ENCODE measurements at places on chromosomes 3 and 15. TPM values are rescaled to one million over a fixed set of nuclear protein-coding genes. Genes with fewer than 3 reads are reported as not detected.

LIPH gene
- not detected for total RNA-seq

SLC27A2 gene
- 11.4 TPM for total RNA-seq

DNA sequence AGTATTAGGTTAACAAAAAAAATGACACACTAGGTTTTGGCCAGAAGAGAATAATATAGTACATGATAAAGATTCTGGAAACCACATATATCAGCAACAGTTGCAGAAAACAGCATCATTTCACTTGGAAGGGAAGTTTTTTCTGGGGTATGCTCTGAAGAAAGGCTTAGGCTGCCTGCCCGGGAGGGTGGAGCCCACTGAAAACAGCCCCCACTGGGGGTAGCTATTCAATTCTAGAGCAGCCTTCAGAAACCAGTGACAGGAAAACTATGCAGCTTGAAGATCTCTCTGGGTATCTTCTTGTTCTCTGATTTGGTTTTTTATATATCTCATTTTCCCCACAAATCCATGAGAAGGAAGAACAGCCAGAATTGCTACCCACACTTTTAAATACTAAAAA is 43.2 kb downstream of the ZMAT3 start:
- H3K4me1 ChIP-seq, result peaks cover 22% of the 10 kb centered on the region
- H3K36me3 ChIP-seq, result peaks cover 25% of the 10 kb centered on the region
- H3K27ac ChIP-seq, result peak overlapping the region; percentile 65
- DNase-seq, result no peak

DNA sequence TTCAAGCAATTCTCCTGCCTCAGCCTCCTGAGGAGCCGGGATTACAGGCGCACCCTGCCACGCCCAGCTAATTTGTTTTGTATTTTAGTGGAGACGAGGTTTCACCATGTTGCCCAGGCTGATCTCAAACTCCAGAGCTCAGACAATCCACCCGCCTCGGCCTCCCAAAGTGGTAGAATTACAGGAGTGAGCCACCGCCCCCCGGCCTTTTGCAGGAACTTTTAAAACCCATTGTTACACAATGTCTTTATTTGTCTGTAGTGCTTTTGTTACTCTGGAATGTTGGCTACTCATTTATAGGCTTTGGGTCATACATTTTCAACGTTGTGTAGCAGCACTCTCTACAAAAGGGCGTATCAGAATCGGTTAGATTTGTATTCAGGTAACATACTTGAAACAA is 499.1 kb downstream of the ROBO2 start:
- DNase-seq, result no peak
- no peaks in the 10 kb centered on the region for H3K27me3 ChIP-seq
- no peak overlapping the region for H3K27ac ChIP-seq

DNA sequence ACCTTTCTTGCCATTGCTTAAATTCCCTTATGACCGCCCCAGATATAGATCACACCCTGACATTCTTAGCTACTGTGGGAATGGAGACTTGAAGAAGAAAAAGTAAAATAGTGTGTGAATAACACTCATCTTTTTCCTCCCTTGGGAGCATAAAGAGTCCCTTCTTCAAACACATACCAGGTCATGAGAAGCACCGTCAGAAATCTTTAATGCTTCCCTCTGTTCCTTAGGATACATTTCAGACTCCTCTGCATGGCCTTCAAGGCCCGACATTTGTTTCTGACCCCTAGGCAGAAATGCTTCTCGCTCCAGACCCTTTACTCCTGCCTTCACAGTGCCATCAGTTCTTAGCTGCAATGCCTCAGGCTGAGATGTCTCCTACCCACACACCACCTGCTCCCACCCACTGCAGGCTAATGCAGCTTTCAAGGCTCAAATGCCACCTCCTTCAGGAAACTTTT is 143.8 kb upstream of the IL12A start:
- H3K4me1 ChIP-seq, result no peaks in the 10 kb centered on the region
- H3K36me3 ChIP-seq, result no peaks in the 10 kb centered on the region
